CD4-positive, alpha-beta T cell treated with Interleukin-6 for 4 hours (primary cell): ENCODE measurements at places on chromosomes 7 and 10.

GRCh38 chr10:3197348-3198003 lies 24.9 kb upstream of the PITRM1 start:
- peak; percentile 73 for DNase-seq

DNA sequence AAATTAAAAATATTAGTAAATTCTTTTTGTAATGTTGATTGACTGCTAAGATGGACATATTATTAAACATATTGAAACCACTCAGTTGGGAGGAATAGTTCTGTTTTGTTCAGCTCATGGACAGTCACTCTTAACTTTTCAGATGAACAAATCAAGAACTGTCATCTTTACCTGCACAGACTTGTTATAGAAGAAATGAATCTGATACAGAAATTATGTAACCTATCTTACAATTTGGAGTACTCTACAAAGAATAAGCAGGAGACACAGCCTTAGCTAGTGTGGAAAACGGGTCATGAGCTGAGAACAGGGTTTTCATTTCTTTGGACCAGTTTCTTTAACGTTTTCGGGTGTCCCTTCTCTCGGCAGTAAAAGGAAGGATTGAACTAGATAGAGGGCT lies 1.2 kb upstream of the ANLN start:
- DNase-seq = no peak

DNA sequence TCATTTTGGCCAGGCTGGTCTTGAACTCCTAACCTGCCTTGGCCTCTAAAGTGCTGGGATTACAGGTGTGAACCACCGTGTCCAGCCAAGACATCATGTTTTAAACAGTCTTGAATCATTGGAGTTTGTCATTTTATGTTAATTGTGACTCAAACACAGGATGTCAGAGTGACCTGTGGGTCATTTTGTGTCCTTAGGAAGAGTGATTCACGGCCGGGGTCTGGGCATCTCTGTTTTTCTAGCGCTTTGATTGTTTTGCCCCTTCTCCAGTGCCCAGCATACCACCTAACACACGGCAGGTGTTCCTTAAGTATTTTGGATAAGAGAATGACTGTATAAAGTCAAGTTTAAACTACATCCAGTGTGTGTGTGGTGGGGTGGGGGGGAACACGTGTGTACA lies 183.7 kb upstream of the KLF6 start:
- no peak for DNase-seq

DNA sequence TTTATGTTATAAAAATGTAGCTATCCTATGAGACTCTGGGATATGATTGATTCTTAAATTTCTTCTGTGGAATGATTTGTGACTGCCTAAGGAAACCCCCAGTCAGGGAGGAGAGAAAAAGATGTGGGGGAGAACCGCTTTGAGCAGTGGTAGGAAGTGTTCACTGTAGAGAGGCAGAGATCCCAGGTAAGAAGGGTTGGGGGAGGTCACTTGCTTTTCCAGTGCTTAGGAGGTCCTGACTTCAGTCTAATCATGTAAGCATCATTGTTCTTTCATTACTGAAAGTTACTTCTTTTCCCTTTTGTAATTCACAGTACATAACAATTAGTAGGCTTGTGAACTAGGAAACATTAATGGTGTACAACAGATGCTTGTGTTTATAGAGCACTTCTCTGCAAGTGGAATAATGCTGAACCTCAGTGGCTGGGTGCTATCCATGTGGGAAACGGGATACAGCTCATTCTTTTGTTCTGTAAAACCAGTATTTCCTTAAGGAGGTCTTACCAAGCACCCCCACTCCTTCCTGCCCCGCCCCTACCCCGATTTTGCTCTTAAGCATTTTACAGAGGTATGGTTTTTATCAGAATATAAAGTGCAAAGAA lies 165.4 kb downstream of the ST7 start:
- no peak for DNase-seq

DNA sequence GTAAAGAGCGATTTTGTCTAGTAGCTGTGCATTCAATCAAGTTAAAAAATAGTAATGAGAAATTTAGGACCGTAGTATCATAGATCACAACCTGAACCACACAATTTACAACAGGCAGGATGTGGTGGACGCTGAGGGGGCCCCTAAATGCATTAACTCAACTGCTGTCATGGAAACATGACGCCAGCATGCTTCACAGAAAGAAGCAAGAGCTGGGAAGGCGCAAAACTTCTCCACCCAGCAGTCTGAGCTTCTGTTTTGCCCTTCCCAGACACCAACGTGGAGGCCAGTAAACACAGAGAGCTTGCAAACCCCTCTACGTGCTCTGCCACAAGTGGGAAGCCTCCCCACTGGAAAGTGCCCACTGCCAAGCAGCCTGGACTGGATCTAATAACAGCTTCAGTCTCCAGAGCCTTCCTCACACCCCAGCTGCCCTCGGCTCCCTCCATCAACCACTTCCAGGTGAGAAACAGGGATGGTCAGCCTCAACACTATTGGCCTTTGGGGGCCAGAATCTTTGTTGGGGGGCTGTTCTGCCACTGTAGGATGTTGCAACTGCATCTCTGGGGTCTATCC lies 151.8 kb downstream of the SFMBT2 start:
- DNase-seq = peak; percentile 72

GRCh38 chr10:29828440-29828894 lies 193.7 kb upstream of the SVIL start:
- DNase-seq = no peak

GRCh38 chr7:104657134-104657533 lies 328.7 kb downstream of the LHFPL3 start:
- DNase-seq = no peak

DNA sequence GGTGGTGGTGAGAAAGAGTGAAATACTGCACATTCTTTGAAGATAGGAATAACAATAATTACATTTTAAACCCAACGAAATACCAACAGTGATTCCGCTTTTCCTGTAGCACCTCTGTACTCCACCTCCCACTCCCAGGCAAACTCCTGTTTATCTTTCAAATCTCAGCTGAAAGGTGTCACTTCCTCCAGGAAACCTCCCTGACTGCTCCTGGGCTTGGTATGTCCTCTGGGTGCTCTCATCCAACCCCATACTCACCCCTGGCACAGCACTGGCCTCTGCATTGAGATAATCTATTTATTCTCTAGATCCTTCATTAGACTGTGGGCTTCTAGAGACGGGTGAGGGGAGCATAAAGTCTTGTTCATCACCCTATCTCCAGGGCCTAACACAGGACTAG lies 148.0 kb downstream of the MYOF start:
- no peak for DNase-seq

GRCh38 chr10:29765330-29765729 lies 130.6 kb upstream of the SVIL start:
- DNase-seq = no peak

GRCh38 chr10:117075064-117075463 lies 63.0 kb downstream of the VAX1 start:
- no peak for DNase-seq

- peak; percentile 69 for DNase-seq
These were observed 627 bp downstream of the DUSP5 start for GRCh38 chr10:110498087-110498981.

GRCh38 chr7:92717623-92717992 lies 118.8 kb downstream of the CDK6 start:
- no peak for DNase-seq

- DNase-seq = no peak
These were observed 97.6 kb downstream of the CCNY start for GRCh38 chr10:35433851-35434426.

GRCh38 chr10:93071674-93072224 lies 1.9 kb upstream of the CYP26A1 start:
- no peak for DNase-seq
